ENCODE measurements at places on chromosomes 7 and 10.

DNA sequence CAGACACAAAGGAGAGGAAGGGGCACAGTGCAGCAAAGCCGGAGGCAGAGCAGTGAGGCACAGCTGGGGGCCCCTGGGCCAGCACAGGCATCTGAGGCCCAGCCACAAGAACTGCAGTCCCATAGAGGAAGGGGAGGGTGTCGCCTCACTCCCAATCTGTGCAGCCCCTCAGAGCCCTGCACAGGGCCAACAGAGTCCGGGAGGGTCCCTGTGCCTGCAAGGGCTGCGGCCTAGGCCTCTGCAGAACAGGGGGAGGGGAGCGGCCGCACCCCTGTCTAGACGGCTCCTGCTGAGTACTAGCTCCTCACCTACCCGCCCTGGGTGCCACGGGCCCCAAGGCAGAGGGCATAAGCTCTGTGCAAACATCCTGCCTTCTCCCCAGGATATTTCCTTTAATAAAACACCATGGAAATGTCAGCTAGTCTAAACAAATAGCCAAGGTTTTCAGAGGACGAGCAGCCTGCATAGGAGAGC lies 32.4 kb upstream of the RET start:
- ATAC-seq: no peak

DNA sequence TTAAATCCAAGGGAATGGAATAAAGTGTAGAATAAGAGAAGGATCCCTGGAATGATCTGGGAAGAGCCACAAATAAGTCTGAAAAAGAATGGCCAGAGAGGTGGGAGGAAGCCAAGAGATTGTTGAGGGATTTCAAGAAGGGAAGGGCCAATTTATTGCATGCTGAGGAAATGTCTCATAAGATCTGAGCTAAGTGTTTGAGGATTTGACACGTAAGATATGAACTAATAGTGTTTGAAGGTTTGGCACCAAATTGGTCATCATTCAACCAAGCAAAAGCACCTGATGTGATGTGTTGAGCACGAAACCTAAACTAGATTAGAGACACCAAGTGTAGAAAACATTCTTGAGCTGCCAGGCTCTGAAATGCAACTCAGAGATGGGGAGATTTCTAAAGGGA lies 97.9 kb downstream of the TSPAN12 start:
- ATAC-seq: peak; percentile 28

DNA sequence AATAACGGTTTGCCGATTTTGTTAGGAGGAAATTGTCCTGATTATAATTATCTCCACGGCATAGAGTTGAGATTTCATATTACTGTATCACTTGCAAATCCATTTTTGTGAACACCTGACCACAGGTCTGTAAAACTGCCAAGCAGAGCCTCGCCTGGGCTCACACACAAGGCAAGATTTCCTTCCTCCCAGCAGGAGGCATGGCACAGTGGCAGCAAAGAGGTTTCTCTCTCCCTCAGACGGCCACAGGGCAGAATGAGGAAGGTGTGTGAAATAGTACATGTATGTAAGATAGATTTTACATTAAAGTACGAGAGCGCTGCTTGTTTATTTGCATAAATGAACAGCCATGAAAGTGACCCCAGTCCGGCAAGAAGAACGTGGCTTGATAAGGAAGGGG lies 130.1 kb downstream of the CELF2 start:
- no peak for ATAC-seq

DNA sequence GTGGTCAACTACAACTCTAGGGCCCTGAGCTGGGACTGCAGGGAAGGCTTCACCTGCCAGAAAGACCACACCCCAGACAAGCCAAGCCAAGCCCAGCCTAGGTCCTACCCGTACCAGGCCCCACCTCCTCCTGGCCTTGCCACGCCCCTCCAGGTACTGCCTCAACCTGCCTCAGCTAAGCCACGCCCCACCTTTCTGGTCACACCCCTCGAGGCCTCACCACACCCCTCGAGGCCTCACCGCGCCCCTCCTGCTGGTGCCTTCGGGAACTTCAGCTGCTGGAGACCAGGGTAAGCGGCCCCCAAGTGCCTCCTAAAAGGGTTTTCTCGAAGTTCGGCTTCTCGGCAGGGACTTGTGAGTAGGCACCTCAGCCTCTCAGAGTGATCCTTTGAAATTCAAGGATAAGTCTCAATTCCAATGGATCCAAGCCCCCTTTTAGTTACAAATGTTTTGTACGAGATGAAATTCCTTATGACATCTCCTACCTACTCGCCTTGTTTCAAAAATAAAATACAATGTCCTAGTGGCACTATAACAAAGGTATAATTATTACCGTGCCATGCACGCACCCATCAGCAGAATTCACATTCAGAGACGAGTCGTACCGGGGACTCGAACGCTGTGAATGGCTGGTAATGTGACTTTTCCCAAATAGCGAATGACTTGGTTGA lies 171.2 kb downstream of the ARHGAP21 start:
- ATAC-seq: no peak

DNA sequence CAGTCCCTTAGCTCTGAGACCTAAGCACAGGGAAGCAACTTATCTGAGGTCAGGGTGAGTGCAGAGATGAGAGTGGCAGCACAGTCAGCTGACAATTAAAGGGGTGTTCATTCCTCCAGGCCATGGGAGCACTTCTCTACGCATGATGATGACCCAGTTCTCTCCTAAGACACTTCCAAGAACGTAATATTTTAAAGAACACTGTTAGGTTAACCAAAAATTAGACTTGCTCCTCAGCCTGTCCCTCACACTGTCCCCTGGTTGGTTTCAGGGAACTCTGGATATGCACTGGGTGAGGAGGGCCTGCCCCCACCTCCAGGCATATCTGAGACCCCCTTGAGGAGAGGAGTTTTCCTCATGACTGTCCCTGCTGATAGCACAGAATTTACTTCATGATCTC lies 767.5 kb downstream of the GRID1 start:
- no peak for ATAC-seq

DNA sequence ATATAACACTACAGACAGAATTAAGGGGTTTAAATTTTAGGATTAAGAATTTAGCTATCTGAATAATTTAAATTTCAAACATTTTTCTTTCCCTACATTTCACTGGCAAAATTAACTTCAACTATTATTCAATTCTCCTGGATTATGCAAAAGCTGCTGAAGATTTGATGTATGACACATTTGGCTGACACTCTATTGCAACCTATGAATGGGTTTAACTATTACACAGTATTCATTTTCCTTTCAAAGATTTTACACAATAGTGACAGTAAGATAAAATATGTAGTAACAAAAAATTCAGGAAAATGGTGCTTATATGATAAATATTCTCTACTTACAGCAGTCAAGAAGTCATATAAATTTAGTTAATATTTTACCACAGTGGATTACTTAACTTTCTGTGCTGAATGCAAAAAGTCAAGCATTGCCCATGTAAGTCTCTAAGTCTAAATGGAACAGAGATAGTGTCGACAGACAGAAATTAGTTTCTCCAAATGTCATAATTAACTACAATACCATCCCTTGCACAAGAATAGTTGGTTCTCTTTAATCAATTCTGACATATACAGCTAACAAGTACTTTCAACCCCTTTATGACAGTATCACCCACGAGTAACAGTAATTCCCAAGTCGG lies 194.1 kb upstream of the FRMD4A start:
- ATAC-seq: no peak

Measured in activated T-helper 17 cell treated with anti-CD3 and anti-CD28 coated beads, Interleukin-2, amount 50 U/mL, for 72 hours (primary cell).